A549 treated with GW870086 at 1 μM for 4 hours (cell line): ENCODE measurements at places on chromosomes 11 and 22. TPM values are rescaled to one million over a fixed set of nuclear protein-coding genes. Genes with fewer than 3 reads are reported as not detected.

Gene SNX32
- 0.05 to 0.08 TPM (median 0.07 TPM) in 3 of 5 replicates, not detected in the others for total RNA-seq

Gene BACE1
- total RNA-seq = 9.0 to 11.4 TPM (median 11.2 TPM) in 5 replicates

Gene KCNE3
- 0.20 TPM in 1 of 5 replicates, not detected in the others for total RNA-seq

Gene TSSK2
- total RNA-seq = not detected in 5 replicates

Gene ADSL
- 90.8 to 101 TPM (median 93.1 TPM) in 5 replicates for total RNA-seq

Gene POU2AF2
- not detected in 5 replicates for total RNA-seq

Gene TEAD1
- 46.7 to 84.1 TPM (median 73.9 TPM) in 5 replicates for total RNA-seq

Gene SYT12
- total RNA-seq = 17.9 to 29.6 TPM (median 25.7 TPM) in 5 replicates

Gene DNAJB7
- total RNA-seq = not detected in 5 replicates
